ENCODE measurements at places on chromosomes 4 and X. TPM values are rescaled to one million over a fixed set of nuclear protein-coding genes. Genes with fewer than 3 reads are reported as not detected.
A peak's percentile ranks its signal among the peaks of the same experiment; 100 is the strongest.

FRMPD4 gene
- 0.06 TPM for polyA plus RNA-seq

NHS gene
- 4.2 TPM for polyA plus RNA-seq

FANCB gene
- 0.34 TPM for polyA plus RNA-seq

GPR82 gene
- 0.44 TPM for polyA plus RNA-seq

TRIM75 gene
- polyA plus RNA-seq: not detected

CCDC158 gene
- 0.23 TPM for polyA plus RNA-seq

ZDHHC15 gene
- polyA plus RNA-seq: 1.7 TPM

SHROOM3 gene
- 16.6 TPM for polyA plus RNA-seq

SLC10A3 gene
- 55.2 TPM for polyA plus RNA-seq

DNA sequence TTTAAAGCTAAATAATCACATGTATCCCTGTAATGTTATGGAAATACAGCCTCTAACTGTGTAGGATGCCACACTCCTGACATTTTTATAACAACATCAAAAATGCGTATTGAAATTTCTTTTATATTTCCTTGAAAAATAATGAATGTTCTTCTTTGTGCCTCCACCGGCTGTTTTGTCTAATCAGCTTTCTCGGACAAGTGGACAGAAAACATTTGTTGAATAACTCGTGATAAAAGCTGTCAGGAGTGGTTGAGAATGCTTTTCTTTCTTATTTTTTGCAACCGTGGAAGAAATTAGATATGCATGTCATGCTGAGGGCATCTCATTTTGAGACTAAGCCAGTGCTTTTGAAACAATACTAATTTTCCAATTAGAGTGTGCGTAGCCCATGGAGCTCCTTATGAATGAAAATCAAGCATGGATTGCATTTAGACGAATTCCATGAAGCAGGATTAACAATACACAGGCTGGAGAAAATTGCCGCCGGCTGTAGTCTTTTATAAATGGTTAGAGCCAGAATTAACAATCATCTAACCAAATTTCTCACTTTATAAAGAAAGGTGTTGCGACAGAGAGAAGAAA, 614.5 kb upstream of the LCORL start:
- DNase-seq: no peak

GRCh38 chrX:153971124-153971449, 531 bp downstream of the HCFC1 start:
- DNase-seq: peak; percentile 43

GRCh38 chr4:2745981-2746806, 9.9 kb downstream of the TNIP2 start:
- DNase-seq: no peak

GRCh38 chrX:123745511-123745910, 12.7 kb upstream of the THOC2 start:
- no peak for DNase-seq

DNA sequence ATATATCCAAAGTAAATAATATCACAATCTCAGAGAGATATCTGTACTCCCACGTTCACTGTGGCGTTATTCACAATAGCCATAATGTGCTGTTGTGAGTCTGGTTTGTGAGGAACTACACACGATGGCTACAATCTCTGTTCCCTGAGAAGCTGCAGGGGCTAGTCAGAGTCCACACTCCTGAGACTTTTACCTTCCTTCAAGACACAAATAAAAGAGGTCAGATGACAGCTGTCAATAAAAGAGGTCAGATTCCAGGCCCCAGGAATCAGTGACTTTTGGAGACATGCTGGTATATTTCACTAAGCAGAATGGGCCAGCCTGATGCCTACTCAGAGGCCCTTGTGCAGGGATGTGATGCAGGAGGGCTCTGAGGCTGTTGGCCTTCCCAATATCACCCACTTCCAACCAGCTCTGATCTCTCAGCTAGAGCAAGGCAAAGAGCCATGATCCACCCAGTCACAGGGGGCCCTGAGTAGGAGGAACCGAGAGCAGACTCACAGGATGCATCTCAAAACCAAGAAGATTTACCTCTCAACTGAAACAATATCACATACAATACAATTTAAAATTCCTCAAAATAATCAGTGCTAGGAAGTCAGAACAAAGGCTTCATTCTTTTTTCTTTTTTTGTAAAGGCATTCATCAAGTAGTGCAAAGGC, 13.8 kb downstream of the FRYL start:
- no peak for DNase-seq

GRCh38 chr4:37236165-37236564, 8.4 kb upstream of the NWD2 start:
- no peak for DNase-seq

GRCh38 chr4:150943818-150944217, 71.3 kb downstream of the LRBA start:
- DNase-seq: no peak

DNA sequence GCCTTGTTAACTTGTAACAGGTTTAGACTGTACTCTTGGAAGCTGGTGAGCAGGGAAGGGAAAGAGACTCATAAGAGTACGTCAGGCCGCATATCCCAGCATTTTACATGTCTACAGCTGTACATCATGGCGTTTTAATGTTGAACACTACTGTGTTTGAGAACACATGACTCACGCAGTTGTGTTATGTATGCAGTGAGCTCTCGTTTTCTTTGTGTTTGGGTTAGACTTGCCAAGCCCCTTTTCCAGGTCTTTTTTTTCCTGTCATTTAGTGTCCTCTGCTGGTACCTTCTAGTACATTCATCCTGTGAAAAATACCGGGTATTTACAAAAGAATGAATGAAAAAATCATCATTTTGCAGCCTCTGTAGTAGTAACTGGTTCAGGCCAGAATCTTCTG, 35.3 kb downstream of the SMS start:
- no peak for DNase-seq

- DNase-seq: no peak
These were observed 7.6 kb upstream of the NAP1L5 start for GRCh38 chr4:88705223-88705622.

- DNase-seq: no peak
These were observed 37.0 kb upstream of the AREG start for GRCh38 chr4:74407891-74408290.

DNA sequence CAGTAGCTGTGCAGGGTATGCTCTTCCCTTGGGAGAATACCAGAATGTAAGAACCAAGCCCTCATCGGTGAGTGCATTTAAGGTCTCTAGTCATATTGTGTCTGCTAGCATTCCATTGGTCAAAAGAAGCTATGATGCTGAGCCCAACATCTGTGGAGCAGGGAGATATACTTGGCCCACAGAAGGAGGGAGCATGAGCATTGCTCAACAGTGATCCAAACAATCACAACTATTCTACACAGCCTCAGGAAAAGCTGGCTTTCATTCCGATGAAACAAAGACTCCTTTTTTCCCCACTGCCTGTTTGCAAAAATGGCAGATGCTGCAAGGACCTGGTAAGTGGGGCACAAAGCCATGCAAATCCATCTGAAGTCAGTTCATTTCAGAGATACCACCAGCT, 80.6 kb upstream of the DHX15 start:
- DNase-seq: no peak

GRCh38 chrX:42900947-42901346, 123.0 kb upstream of the PPP1R2C start:
- no peak for DNase-seq

- DNase-seq: no peak
These were observed 99.9 kb downstream of the SLIT2 start for GRCh38 chr4:20351360-20352162.

GRCh38 chrX:118038614-118039365, 77.8 kb downstream of the KLHL13 start:
- DNase-seq: no peak

DNA sequence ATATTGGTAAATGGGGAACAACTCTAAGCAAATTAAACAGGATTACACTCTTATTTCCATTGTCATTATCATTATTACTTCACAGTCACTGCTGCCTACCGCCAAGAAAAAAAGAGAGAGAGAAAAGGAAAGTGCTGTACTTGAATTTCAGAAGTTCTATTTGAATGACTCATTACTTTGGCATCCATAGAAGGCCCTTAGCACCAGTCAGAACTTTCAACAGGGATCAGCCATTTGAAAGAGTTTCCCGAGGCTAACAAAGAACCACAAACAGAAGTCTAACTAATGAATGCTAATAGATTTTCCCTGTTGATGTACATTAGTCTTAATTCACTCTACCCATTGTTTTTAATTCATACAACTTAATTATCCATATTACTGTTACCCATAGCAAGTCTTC, 116.3 kb downstream of the SHROOM4 start:
- no peak for DNase-seq

DNA sequence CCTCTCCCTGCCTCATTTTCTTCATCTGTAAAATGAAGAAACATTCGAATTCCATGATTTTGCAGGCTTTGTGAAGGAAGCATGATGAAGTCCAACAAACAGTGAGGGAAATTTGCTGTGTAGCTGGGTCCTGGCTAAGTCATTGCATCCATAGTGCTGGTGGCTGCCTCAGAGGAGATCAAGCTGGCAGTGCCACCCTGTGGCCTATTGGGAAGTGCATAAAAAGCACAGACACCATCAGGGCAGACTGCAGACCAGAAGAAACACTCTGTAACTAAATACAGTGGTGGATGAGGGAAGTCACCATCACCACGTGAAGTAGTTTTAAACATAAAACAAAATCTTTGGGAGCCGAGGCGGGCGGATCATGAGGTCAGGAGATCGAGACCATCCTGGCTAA, 40.7 kb upstream of the DDX3X start:
- no peak for DNase-seq

- DNase-seq: no peak
These were observed 132.1 kb upstream of the CXCL13 start for GRCh38 chr4:77473509-77473908.

DNA sequence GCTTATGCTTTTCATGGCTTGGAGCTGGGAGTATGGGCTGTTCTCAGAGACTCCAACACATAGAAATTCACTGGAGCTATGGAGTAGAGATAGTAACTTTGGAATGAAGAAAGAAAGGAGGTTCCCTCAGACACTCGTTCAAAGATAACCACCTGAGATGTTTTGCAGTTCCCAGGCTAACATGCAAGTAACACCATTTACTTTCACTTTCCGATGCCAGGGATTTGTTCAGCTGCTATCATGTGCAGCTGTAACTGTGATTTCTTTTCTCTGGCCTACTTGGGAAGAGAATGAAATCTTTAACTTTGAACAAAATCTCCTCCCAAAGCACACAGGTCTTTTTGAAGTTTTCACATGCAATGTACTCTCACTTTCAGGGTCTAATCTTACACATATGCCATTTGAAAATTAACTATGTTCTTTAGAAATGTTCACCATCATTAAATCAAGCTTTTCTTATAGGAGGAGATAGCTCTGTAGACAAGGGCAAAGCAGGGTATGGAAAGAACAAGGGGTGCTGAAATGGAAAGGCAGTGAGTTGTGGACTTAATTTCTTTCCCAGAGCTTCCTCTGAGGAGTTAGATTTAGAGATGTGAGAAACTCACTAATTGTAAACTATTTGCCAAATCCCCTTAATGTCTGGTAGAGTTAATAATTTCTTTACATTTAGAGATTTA, 514.3 kb downstream of the PDHA2 start:
- DNase-seq: no peak

DNA sequence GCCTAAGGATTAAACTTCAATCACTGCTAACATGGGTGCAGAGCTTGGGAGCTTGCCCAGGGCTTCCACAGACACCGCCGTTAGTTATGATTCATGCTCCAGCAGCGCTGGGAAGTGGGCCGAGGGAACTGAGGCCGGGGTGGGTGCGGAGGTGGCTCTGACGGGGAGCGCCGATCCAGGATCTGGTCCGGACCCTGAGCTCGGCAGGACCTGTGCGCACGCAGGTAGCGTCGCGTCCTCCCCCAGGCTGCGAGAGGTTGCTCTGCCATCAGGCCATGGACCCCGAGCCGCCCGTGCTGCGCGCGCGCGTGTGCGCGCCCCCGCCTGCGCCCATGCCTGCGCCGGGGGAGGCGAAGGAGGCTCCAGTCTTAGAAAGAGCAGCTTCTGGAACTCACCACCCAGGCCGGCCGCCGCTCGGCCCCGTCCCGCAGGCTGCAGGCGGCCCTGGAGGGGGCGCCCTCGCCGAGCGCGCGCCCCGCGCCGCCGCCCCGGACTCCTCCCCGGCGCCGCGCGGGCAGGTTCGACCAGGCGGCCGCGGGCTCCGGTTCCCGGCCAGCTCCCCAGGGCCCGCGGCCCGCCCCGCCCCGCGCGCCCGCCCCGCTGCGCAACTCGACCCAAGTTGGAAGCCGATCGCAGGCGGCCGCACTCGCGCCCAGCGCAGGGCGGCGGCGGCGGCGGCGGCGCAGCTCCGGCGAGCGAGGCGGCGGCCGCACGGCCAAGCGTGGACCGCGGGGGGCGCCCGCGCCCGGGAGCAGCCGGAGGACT, 732 bp upstream of the ADRA2C start:
- DNase-seq: no peak

DNA sequence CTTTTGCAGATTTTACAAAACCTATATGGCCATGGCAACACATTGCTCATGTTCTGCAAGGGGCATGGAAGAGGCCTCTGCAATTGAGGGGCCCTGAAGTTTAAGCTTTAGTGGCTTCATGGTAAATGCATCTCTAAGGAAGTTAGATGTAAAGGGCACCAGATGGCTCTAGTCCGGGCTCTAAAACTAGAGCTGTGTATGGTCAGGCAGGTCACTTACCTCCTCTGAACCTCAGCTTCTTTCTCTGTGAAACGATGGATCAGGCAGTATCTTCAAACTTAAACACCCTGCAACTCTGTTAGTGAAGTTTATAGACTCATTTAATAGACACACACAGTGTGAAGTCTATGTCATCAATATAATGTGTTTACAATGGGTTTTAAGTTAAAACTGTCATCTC, 10.0 kb downstream of the MAGEB17 start:
- DNase-seq: no peak

DNA sequence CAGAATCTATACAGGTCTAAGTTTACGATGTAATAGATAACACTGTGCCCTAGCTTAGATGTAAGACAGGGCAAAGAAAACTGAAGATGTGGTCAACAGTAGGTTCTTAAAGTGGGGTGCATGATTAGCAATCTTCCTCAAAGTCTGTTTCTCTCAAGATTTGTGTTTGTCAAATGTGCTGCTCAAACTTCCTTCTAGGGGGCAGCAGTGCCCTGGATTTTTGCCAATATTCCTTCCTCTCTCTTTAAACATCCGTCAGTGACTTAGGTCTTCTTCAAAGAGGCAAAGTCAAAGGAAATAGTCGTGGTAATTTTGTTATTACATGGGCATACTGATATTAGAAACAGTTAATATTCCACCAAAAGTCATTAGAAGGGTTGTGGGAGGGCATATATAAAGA, 4.2 kb upstream of the PDHA2 start:
- DNase-seq: no peak

DNA sequence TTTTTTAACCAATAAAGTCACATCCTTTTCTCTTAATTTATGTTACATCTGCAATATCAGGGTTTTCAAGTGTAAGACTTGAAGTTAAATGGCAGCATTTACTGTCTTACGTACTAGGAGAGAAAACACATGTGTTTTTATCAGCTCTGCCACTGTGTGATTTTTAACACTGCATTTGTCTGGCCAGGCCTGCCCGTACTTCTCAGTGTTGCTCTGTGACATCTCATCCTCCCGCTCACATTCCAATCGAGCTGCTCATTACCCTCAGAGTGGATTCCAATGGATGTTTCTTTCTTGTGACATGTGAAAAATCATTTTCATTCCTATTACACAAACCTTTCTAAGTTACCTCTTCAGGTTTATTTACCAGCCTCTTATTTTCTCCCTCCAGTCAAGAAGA, 420.3 kb downstream of the FAT4 start:
- DNase-seq: no peak

Measured in urinary bladder (tissue), 4 donors.